Stimulated activated CD8-positive, alpha-beta memory T cell treated with anti-CD3 and anti-CD28 coated beads, Interleukin-12 subunit alpha, Interleukin-12 subunit beta, amount 100 ng/mL, for 1 hour (primary cell): ENCODE measurements at places on chromosomes 3 and 15.

- DNase-seq = no peak
Measured at GRCh38 chr3:191360620-191361019, 30.3 kb upstream of the UTS2B start.

- DNase-seq = no peak
Measured at GRCh38 chr3:112000966-112001365, 2.2 kb downstream of the TAGLN3 start.

GRCh38 chr3:195803289-195803908 lies 8.3 kb downstream of the MUC4 start:
- DNase-seq = no peak

DNA sequence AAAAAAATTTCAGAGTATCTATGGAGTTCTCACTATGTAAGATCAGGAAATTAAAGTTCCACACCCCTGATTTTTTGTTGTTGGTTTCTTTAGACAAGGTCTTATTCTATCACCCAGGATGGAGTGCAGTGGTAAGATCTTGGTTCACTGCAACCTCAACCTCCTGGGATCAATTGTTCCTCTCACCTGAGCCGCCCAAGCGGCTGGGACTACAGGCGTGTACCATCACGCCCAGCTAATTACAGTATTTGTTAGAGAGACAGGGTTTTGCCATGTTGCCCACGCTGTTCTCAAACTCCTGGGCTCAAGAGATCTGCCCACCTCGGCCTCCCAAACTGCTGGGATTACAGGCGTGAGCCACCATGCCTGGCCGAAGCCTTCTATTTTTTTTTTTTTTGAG lies 12.4 kb downstream of the QRICH1 start:
- no peak for DNase-seq

DNA sequence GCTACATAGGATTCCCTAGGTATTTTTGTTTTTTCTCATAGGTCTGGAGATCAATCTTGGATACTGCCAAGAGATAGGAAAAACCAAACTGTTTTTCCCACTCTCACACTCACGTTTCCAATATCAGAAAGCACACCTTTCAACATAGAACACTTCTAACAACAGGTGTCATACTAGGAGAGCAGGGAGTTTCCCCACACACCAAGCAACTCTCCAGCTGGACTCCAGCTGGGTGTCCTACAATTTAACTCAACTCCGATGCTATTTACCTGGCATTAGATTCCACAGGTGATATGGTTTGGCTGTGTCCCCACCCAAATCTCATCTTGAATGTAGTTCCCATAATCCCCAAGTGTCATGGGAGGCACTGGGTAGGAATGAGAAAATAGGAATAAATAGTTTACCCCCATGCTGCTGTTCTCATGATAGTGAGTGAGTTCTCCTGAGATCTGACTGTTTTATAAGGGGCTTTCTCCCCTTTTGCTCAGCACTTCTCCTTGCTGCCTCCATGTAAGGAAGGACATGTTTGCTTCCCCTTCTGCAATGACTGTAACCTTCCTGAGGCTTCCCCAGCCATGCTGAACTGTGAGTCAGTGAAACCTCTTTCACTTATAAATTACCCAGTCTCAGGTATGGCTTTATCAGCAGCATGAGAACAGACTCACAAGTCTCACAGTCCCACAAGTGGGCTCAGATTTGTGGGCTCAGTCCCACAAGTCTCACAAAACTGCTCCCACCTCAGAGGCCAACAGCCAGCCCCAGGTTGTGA lies 354.5 kb upstream of the THBS1 start:
- no peak for DNase-seq

DNA sequence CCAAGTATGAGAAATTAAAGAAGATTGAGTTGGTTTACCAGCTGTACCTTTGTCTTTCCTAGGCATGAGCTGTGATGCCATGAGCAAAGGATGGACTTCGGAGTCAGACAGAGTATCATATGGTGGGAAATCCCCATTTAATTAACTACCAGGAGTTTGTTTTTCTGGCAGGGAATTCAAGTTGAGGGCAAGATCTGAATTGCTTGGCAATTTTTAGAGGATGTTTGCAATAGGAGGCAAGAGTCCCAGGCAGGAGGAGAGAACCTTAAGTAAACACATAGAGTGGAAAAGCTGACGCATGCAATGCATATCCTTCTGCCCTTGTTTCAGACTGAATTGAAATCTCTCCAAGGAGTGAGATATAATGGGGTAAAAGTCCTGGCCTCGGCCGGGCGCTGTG lies 569.7 kb upstream of the MDFIC2 start:
- no peak for DNase-seq

GRCh38 chr15:77075528-77075927 lies 4.6 kb upstream of the TSPAN3 start:
- DNase-seq = no peak

GRCh38 chr15:71526060-71526820 lies 284.1 kb upstream of the NR2E3 start:
- no peak for DNase-seq

GRCh38 chr3:186260726-186261125 lies 101.3 kb downstream of the DGKG start:
- no peak for DNase-seq

GRCh38 chr3:21042184-21042583 lies 708.8 kb downstream of the ZNF385D start:
- DNase-seq = no peak

GRCh38 chr3:43905157-43905556 lies 214.4 kb downstream of the ABHD5 start:
- DNase-seq = no peak

DNA sequence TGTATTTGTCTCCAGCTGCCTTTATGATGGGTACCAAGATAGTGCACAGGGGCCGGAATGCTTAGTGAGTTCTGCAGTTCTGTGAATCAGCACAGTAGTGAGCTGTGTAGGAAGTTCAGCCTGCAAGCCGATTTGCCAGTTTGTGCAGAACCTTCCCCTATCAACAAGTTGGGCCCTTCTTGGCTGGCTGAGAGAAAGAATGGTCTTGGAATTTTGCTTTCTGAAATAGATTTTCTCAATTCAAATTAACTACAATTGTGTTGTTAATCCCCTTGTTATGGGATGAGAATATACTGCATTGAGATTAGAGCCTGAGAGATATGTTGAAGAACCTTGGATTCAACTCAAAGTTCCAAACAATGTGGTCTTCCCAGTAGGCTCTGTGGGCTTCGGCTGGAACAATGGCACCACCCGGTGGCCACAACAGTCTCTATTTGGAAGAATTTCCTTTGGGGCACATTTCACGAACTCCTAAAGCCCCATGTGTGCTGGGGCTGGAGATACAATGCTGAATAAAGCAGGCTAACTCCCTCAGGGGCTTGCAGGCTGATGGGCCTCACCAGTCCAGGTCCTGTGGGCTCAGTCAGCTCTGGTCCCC lies 59.1 kb downstream of the TRIM42 start:
- DNase-seq = no peak

GRCh38 chr3:69426967-69427304 lies 41.0 kb upstream of the FRMD4B start:
- DNase-seq = no peak

- no peak for DNase-seq
Measured at GRCh38 chr3:51390246-51391074, 625 bp upstream of the RBM15B start.

- DNase-seq = no peak
Measured at GRCh38 chr3:169931747-169932520, 20.6 kb downstream of the SAMD7 start.
